ENCODE measurements at places on chromosomes 1 and 21.

DNA sequence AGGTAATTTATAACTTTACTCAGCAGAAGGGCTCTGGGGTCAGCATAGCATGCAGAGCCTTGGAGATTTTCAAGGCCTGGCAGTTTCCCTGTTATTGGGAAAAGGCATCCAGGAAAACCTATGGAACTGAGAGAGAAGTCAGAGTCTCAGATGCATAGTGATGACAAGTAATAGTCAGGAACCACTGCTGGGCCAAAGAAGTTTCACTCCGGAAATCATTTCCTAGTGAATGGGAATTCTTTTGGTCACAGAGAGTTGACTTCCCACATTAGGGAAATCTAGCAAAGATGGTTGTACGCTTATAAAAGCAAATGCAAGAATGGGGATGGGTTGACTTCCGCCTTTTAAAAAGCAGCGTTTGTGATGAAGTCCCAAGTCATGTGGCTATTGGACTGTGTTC is 28.4 kb upstream of the RUNX1 start:
- no peak for DNase-seq

GRCh38 chr1:162153374-162153773 is 83.9 kb downstream of the NOS1AP start:
- DNase-seq: no peak

DNA sequence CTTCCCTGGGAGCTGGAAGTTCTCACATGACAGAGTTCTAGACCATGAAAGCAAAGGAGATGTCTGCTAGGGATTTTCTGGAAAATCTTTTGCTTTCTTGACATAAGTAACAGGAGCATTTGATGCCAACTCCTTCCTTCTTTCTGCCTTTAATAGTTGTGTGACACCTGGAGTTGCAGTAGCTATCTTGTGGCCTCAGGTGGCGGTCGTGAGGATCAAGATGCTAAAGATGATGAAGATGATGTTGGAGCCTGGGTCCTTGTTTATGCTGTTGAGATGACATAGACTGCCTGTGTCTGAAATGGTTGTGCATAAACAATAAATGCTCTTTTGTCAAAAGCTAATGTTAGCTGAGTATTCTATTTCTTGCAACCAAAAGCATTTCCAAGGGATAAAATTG is 32.7 kb upstream of the KIRREL1 start:
- no peak for DNase-seq

DNA sequence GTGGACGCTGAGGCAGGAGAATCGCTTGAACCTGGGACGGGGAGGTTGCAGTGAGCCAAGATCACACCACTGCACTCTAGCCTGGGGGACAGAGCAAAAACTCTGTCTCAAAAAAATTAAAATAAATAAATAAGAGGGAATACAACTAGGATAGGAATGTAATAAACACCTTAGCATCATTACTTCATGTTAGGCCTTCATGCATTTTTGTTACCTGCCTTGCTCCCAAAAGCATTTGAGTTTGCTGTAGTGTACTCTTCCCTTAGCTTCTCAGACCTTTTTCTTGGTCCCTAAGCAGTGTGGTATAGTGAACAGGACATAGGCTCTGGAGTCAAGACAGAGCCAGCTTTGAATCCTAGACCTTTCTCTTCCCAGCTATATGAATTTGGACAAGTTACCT is 2.8 kb upstream of the OSCP1 start:
- no peak for DNase-seq

- DNase-seq: peak; percentile 47
These were observed at the start of the genes PPCS and ZMYND12 for GRCh38 chr1:42456010-42456753. Gene PPCS, plus strand, starts transcription at chr1:42456543. Its CDS starts 23 bp downstream, at chr1:42456566. Gene ZMYND12, minus strand, starts transcription at chr1:42456022. Its CDS starts 25 bp downstream, at chr1:42455997.

DNA sequence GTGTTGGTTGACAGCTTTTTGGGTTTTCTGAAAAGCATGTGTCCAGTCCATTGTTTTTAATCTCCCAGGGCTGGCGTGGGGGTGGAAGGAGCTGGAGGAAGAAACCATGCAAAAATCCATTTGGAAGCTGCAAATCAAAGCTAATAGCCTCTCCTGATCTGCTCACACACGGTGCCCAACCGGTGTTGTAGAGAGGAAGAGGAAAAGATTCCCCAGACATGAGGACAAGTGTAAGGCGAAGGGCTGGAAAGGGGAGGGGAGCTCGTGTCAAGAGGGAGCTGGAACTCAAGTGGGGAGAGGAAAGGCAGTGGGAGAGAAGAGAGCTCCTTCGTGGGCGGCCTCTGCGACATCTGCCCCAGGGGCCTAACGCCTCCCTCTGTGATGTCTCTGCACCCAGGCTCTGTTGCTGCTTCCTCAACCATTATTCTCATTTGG is 112.3 kb upstream of the IRF2BP2 start:
- DNase-seq: no peak

GRCh38 chr21:25759573-25759972 is 24.8 kb downstream of the GABPA start:
- DNase-seq: no peak

GRCh38 chr1:166822385-166822784 is 16.9 kb upstream of the POGK start:
- no peak for DNase-seq

DNA sequence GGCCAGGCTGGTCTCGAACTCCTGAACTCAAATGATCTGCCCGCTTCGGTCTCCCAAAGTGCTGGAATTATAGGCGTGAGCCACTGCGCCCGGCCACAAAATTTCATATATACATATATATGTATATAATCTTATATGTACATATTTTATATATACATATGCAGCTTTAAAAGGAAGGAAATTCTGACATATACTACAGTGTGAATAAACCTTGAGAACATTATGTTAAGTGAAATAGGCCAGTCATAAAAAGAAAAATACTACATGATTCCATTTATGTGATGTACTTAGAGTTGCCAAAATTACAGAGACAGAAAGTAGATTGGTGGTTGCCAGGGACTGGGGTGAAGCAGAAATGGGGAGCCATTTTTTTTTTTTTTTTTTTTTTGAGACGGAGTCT is 63.2 kb downstream of the NUP210L start:
- DNase-seq: no peak

DNA sequence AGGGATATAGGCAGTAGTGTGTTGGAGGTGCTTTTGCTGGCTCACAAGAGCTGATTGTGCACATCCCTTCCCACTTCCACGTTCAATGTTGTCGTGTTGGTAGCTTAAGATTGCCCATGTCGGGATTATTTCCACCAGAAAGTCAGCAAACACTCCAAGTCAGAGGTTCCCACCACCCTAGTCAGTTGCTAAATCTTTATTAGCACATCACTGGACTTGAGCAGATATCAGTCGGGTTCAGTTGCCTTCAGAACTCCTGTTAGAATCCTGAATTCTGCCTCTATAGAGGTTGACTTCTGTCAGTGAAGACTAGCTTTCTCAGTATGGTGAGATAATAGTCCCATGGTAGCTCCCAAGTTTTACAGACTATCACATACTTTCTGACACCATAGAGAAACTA is 10.5 kb downstream of the AGL start:
- no peak for DNase-seq

DNA sequence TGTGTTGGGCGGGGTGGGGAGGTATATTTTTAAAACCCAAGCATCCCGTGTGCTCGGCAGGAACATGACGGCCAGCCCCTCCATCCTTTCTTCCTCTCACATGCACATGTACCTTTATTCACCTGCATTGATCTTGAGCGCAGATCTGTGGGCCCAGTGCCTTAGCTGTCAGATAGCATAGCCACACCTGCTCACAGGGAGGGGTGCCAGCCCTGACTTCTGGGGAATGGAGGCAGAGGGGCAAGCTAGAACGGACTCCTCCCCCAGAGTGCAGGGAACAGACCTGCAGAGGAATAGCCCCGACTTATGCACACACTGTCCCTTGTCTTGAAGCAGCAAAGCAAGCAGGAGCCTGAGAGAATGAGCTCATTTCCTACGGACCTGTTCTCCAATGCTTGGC is 56.1 kb downstream of the DESI2 start:
- DNase-seq: no peak

DNA sequence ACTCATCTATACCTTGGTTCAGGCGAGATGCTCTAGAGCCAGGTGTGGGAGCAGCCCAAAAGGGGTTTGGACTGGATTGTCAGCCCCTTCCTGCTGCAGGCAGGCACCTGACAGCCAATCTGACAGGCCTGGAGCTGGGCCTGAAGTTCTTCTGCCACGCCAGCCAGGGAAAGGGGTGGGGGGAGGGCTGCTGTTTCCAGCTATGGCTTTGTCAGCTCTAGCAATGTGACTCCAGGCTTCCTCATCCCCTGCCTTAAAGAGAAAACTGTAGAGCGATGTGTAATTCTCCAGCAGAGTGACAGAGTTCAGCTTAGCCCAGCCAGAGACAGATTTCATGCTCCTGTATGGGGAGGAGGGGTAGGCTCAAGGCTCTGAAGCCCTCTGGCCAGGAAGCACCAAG is 30.3 kb downstream of the WNT4 start:
- no peak for DNase-seq

GRCh38 chr1:162861101-162861500 is at the start of gene CCDC190:
Gene CCDC190, minus strand, starts transcription at chr1:162861175. Its CDS starts 1,529 bp downstream, at chr1:162859646.
- DNase-seq: no peak

DNA sequence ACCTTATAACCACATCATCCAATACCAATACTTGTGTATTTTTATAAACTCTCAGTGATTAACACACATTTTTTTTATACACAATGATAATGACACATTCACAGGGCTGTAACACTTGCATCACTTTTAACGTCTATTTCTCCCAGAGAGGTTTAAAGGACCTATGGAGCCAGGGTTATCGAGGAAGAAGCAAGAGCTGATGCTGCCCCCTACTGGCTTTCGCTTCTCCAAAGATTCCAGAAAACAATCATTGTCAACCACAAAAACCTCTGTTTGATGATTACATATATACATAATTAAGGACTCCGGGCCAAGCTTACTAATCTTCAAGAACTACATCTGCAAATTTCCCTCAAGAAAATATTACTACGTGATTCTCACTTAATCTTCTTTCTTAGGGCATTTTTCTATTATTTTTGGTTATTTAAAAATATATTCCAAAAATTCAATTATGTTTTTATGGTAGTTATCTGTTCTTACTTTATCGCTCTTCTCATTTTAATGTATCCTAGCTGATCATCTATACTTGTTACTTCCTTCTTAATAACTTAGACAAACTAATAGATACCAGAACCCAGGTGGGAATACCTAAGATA is 214.5 kb downstream of the VAV3 start:
- DNase-seq: peak; percentile 66

- DNase-seq: no peak
These were observed 894 bp downstream of the RGS1 start for GRCh38 chr1:192576190-192577144.

DNA sequence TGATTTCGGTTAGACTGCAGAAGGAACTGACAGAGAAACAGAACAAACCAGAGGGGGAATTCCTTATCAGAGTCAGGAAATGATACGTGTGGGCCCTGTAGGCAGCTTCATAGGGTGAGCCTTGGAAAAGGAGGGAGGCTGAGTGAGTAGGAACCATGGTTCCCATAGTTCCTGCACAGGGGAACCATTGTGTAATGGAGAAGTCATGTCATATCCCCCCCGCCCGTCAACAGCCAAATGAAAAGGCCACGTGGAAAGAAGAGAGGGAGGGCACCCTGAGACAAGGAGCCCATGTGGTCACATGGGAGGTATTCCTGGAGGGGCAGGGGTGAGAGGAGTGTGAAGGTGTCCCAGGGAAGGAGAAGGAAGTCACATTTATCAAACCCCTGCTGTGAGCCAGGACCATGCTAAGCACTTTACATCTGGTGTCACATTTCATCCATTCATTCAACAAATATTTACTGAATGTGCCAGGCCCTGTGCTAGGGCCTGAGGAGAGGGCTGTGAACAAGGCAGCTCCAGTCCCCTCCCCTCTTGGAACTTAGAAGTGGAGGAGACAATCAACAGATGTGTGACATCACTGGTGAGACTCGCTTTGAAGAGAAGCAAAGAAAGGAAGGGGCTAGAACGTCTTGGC is 15.7 kb upstream of the FGR start:
- DNase-seq: no peak

- DNase-seq: no peak
These were observed 14.6 kb upstream of the UMODL1 start for GRCh38 chr21:42056468-42056867.

DNA sequence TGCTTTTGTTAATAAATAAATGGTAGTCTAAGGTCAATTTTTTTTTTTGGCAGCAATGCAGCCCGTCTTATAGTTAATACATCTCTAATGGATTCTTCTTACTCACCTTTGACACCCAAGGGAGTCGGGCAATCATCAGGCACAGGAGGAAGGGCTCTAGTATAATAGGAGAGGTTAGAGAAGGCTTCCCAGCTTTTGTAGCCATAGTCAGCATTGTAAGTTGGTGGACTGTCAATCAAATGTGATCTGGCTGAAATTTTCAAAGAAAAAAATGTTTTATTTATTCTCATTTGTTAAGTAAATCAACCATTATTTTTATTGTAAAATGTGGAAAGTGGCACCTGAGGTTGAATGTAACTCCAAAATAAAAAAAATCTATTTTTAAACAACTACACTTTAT is 2.1 kb downstream of the PTGS2 start:
- no peak for DNase-seq

GRCh38 chr1:175537571-175537970 is 205.8 kb downstream of the TNR start:
- no peak for DNase-seq

- no peak for DNase-seq
These were observed 1171.8 kb upstream of the B3GALT2 start for GRCh38 chr1:194358208-194358581.

DNA sequence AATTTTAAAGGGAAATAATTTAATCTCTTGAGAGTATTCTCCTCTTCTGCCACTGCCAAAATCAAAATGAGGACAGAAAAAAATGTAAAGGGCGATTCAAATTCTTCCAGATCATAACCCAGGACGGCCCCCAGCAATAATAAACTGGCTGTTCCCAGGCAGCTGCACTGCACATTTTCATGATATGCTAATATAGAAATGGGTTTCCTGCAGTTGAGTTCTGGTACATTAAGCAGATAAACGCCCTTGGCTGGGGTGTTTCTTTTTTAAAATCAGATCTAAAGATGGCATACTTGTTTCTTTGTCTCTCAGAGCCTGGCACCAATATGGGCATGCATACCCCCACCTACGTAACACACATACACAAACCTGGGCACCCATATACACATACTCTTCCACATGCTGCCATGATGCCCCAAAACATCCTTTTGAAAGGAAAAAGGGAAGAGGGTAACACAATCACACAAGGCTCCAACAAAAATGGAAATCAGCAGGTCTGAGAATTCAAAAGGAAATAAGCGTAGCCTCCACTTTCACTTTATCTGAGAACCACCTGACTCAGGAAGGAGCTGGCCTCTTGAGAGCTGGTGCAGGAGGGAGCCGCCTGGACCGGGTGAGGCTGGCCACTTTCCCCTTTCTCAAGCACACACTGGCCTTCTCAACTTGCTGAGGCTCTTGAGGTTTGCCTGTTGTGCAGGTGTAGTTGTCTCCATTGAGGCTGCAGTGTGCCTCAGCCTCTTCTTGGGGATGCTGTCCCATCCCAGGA is 653.4 kb downstream of the KIF26B start:
- DNase-seq: no peak

All from fibroblast of the conjunctiva (primary cell).